HTR-8/SVneo (cell line): ENCODE measurements at places on chromosomes 6 and 20.

DNA sequence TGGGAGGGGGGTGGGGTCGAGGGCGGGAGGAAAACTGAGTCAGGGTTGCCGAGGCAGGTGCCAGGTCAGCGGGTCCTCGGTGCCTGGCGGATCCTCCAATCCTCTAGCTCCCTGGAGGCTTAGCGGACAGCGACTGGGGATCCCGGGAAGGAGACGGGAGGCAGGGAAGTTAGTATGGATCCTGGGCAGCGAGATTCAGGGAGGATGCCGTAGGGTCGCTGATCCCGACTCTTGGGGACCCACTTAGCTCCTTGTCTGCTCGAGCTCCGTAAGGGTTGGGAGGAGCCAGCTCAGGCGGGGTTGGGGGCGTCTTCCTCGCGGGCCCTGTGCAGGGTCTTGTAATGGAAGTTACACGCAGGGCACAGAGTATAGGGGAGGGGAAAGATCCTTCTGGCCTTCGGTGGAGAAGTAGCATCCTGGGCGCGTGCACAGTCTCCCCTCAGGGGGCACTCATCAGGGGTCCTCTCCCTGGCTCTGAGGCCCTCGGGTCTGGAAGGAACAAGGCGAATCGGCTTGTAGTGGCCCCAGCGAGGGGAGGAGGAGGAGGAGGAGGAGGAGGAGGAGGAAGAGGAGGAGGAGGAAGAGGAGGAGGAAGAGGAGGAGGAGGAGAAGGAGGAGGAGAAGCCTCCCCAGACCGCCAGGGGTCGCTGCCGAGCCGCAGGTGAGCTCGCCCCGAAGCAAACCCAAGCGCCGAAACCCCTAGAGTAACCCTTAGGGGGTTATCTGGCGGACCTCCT, 6.4 kb upstream of the SLC12A5 start:
- peak; percentile 79 for DNase-seq

- DNase-seq: peak; percentile 59
These were observed 373.5 kb upstream of the BTBD3 start for GRCh38 chr20:11544029-11544678.

GRCh38 chr6:22499815-22500214, 69.6 kb upstream of the HDGFL1 start:
- DNase-seq: no peak

GRCh38 chr6:156848533-156848932, 71.4 kb downstream of the ARID1B start:
- no peak for DNase-seq

GRCh38 chr20:26243731-26244130, 547.1 kb upstream of the ZNF337 start:
- DNase-seq: no peak

DNA sequence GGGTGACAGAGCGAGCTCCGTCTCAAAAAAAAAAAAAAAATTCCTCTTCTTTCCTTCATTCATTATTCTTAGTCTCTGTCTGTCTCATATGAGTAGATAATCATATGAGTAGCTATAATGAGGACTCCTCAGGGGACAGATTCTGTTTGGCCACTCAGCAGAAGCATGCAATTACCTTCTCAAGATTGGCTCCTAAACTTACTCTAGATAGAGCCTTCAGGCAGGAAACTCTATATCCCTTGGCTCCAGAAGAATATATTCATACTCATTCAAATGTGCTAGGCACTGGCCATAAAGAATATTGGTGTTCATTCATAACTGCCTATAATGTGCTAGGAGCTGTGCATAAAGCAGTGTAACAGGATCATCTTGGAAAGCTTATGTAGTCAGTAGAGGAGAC, 2.2 kb upstream of the ACAT2 start:
- no peak for DNase-seq

GRCh38 chr6:94956910-94957309, 620.4 kb upstream of the MANEA start:
- no peak for DNase-seq

DNA sequence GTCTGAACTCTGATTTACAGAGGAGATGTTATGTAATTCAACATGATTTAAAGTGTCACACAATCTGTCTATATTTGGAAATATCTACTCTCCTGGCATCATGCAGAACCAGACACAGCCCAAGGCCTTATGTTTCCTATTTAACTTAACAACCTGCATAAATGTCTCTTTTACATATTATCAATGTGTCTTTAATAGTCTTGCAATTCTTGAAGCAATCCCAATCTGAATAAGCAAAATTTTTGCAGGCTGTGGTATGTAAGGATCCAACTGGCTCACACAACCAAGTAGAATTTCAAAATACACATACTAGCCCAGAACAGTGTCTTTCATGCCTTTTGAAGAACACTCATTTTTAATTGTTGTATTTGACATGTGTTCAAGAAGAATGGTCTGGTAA, 443.2 kb downstream of the MAFB start:
- no peak for DNase-seq

- DNase-seq: no peak
These were observed 10.2 kb upstream of the PEX7 start for GRCh38 chr6:136812174-136812573.

- DNase-seq: no peak
These were observed 103.5 kb downstream of the ATXN1 start for GRCh38 chr6:16657768-16658167.

DNA sequence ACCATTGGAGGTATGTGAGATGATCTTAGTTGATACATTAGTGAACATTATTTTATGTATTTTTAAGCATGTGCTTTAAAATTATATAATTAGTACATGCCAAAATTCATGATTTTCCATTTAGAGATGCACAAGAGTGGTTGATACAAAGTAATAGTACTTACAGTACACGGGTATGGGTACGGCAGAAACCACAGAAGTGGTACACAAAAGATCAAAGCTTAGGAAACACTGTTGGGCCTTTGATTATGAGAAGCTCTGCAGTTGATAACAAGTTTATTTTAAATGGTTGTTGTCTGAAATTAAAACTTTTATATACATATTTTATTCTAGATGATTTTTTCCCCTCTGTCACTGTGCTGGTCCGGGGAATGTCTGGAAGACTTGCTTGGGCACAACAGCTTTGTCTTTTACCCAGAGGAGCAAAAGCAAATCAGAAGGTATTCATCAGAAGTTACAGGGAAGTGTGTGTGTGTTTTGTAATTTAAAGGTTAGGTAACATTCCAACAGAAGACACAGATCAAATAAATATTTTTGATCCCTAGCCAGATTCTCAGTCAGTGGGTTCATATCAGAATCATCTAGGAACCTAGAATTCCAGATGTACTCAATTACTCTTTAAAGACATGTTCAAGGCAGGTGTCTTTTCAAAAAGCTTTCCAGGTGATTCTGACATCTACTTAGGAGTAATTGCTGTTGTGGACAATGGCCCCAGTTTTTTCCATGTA, 32.5 kb upstream of the ADIG start:
- no peak for DNase-seq

GRCh38 chr20:49237531-49237930, 18.3 kb downstream of the DDX27 start:
- no peak for DNase-seq

DNA sequence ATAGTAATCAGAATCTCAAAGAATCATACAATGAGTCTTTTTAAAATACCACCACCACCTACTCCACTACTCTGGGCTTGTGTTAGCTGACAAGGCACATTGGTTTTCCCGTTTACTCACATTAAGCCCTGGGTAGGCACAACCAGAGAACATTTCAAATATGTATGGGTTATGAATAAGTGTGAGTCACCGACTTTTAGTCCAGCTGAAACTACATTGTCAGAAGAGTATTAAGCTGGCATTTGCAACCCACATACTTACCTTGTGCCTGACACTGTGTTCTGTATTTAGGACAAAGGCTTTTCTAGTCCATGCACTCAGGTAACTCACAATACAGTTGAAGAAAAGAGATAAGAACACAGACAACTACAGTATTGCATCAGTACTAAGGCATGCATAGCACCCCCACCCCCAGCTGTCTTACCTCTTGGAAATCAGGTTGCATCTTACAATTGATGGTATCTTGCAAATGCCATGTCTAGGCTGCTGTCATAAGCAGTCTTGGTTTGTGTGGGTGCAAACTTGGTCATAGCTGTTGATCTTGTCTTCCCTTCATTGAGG, 40.3 kb upstream of the AHI1 start:
- peak; percentile 7 for DNase-seq

DNA sequence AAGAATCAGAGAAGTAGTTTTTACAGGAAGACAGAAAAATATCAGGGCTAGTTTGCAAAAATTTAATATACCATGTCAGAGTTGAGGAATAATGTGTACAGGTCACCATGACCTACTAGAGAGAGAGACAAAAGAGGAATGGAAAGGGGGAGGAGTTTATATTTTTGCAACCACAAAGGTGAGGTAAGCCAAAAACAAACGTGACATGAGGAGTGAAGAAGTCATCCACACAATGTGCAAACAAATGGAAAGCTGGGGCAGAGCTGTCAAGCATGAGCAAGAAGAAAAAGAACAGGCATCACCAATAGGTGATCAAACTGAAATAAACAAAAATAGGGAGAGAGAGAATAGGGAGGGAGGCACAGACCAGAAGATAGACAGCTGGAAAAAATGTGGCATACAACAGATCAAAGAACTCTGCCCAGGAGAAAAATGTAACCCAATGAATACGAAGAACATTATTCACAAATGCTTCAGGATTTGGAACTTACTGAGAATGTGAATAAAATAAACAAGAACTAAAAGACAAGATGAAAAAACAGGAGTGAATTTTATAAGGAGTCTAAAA, 15.5 kb downstream of the RARS2 start:
- DNase-seq: no peak

DNA sequence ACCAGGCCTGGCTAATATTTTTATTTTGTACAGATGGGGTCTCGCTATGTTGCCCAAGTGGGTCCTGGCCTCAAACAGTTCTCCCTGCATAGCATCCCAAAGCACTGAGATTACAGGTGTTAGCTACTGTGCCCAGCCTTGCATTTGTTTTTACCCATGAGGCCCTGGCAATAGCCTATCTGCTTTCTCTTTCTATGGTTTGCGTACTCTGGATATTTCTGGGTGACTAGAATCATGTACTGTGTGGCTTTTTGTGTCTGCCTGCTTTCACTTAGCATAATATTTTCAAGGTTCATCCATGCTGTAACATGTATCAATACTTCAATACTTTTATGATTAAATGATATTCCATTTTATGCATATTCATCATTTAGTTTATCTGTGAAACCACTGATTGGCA, 451.7 kb downstream of the GRIK2 start:
- DNase-seq: no peak

GRCh38 chr6:169848946-169849345, 97.5 kb downstream of the ERMARD start:
- DNase-seq: no peak

DNA sequence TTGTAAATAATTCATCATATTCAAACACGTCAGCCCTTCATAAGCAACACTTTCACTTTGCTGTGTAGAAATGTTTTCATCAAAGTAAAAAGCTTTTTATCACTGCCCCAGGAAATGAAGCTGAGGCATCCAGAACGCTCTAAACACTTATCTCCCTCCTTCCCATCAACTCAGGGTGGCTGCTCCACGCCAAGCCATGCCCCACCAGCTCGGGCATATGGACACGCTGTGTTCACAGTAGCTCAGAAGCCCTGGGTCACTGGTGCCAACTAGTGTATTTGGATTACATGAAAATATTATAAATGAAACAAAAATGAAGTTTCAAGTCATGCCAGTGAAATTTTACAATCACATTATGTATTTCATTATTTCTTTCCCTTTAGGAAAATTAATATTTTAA, 10.3 kb downstream of the PDE10A start:
- no peak for DNase-seq

- DNase-seq: no peak
These were observed 401.5 kb upstream of the ADGRB3 start for GRCh38 chr6:68233623-68234022.

- no peak for DNase-seq
These were observed 298.2 kb downstream of the SAMD5 start for GRCh38 chr6:147806697-147807096.

GRCh38 chr20:36825385-36826104, 50.4 kb upstream of the TLDC2 start:
- DNase-seq: no peak

DNA sequence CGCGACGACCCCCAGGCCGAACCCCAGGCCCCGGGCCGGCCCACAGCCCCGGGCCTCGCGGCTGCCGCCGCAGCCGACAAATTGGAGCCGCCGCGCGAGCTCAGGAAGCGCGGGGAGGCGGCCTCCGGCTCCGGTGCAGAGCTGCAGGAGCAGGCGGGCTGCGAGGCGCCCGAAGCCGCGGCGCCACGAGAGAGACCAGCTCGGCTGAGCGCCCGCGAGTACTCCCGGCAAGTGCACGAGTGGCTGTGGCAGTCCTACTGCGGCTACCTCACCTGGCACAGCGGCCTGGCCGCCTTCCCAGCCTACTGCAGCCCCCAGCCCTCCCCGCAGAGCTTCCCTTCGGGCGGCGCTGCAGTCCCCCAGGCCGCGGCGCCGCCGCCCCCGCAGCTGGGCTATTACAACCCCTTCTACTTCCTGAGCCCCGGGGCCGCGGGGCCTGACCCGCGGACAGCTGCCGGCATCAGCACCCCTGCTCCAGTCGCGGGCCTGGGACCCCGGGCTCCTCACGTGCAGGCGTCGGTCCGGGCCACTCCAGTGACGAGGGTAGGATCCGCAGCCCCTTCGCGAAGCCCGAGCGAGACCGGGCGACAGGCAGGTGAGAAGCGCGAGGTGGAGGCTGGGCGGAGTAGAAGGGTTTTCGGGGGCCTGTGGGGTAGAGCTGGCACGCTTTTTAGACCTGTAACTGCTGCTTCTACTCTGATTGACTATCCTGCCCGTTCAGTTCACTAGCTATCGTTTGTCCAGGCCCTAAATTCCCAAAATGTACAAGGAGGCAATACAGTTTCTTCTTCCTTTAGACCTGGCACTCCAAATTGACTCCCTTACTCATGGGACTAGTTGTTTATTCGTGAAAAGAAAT, 654 bp downstream of the FAM8A1 start:
- DNase-seq: peak; percentile 25

DNA sequence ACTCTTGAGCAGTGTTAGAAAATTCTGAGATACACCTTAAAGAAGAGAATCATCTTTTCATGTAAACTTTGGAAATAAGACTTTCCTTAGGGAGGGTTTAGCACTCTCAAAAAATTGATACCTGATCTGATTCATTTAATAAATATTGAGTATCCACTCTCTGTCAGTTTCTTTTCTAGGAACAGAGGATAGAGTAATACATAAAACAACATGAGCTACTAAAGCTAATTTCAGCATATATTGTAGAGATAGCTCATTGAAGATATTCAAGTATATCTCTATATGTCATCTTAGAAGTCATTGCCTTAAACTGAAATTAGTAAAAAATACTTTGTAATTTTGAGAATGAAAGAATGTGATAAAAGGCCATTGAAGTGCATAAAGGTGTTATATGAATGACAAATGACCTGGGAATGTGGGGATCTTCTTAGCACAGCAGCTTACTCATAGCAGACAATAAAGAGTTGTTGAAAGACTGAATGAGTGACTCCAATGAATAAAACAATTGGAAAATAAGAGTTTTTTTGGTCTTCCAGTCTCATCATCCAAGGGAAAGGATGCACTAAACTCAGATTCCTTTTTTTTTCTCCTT, 29.2 kb downstream of the RHAG start:
- DNase-seq: no peak
